Stimulated activated CD8-positive, alpha-beta memory T cell treated with anti-CD3 and anti-CD28 coated beads, Interleukin-15, amount 100 ng/mL, for 4 hours (primary cell): ENCODE measurements at places on chromosomes 4 and X.

GRCh38 chr4:38670939-38671591 lies 7.1 kb downstream of the KLF3 start:
- no peak for DNase-seq

DNA sequence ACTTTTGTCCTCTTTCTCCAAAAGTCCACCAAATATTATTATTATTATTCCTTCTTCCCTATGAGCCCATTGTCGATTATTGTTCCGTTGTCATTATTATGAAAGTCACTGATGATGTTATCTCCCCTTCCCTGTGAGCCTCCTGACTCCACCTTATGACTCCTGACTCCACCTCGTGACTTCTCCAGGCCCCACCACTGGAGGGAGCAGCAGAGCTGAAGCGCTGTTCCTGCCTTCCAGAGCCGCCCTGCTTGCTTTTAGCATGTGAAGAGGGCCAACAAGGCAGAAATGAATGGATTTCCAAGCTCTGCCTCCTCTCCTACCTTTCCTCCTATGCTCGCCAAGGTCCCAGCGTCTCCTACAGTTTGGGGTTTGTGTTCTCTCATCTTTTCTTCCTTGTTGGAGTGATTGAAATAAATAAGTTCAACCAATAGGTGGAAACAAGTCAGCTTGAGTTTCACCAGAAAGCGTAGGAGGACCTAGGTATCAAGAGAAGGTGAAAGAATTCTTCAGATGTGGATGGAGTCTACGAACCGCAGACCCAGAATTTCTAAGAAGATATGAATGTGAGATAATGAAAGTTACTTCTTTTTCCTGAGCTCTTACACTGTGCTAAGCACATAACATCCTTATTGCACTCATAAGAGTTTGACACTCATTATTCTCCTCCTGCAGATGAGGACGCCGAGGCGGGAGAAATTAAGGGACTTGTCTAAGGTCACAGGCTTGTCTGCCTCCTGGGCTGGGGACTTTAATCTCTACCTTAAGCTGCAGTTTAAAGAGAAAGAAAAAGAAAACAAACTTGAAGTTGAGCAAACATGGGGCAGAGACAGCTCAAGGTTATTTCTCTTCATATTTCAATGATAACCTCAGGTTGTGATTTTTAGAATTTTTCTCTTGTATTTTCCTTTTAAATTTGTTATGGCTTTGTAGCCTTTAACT lies 26.1 kb downstream of the IGSF1 start:
- DNase-seq = no peak

GRCh38 chr4:72817012-72817411 lies 248.0 kb upstream of the ADAMTS3 start:
- DNase-seq = no peak

- no peak for DNase-seq
Measured at GRCh38 chr4:2262944-2263250, 988 bp upstream of the MXD4 start.

DNA sequence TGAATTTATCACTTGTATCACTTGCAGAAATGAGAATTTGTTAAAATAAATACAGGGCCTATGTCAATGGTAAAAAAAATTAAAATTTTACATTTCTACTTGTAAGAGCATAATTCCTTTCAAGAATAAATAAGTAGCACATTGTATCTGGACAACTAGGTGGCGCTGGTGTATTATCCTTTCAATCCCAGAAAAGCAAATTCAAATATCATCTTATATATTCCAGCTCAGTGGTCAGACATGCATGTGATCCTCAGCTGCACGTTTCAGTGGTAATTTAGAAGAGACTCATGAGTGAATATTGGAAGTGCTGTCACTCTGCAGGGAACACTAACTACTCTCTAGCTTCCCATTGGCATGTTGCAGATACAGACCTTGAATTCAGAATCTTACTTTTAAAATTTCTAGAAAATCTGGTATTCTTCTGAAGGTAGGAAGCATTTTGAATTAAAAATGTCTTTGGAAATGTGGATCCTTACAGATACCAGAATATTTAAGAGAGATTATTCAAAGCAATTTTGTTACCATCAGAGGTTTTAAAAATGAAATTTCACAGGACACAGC lies 1414.7 kb upstream of the TENM3 start:
- DNase-seq = no peak

GRCh38 chr4:2741626-2742025 lies 14.5 kb downstream of the TNIP2 start:
- DNase-seq = no peak

DNA sequence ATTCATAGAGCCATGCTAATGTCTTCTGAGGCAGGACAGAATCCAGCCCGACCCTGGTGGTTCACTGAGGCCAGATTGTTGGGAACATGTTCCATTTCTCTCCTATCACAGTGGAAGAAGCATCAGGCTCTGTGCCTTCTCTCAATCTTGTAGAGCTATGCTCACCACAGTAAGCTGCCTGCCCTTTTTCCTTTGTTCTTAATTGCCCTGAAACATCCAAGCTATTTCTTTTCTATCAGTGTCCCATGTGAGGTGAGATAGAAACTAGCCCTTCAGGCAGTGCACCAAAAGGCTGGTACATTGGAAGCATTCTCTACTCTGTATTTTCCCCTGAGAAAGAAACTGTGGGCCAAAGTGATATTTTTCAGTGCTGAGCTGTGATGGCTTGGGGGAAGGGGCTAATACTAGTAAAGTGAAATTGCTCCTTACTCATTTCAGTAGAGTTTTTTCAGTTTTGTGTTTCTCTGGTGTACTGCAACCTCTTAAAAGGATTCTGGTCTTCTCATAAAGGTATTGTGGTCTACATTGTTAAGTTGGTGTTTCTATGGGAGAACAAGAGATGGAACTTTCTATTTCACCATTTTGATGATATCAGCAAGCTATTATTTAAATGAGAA lies 611.2 kb downstream of the RPA4 start:
- no peak for DNase-seq

GRCh38 chr4:7390336-7390735 lies 44.4 kb downstream of the PSAPL1 start:
- no peak for DNase-seq

GRCh38 chr4:180650273-180650672 lies 1592.9 kb upstream of the TENM3 start:
- no peak for DNase-seq

- DNase-seq = peak; percentile 4
Measured at GRCh38 chrX:65821721-65822496, 154.5 kb downstream of the MSN start.

DNA sequence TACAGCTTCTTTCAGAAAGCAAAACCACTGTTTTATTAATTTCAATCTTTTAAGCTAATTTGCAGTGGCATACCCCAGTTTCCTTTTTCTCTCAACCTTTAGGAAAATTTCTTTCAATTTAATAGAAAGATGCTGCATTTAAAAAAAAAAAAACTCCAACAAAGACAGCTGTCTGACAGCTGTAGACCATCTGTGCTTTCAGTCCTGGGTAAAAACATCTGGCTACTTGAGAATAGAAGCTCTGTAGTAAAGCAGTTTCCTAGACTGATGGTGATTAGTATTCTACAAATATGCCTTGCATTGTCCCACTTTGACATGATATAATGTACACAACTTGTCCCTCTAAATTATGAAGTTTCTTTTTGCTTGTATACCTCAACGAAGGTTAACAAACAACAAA lies 197.8 kb downstream of the EDA start:
- DNase-seq = no peak

GRCh38 chr4:182294451-182294850 lies 51.2 kb downstream of the TENM3 start:
- DNase-seq = no peak

- no peak for DNase-seq
Measured at GRCh38 chr4:99810536-99810935, 6.1 kb upstream of the DAPP1 start.

GRCh38 chr4:70759126-70759525 lies 37.4 kb downstream of the RUFY3 start:
- DNase-seq = no peak

- no peak for DNase-seq
Measured at GRCh38 chr4:84753321-84753972, 170.5 kb downstream of the CDS1 start.

- DNase-seq = no peak
Measured at GRCh38 chr4:123613586-123614344, 217.2 kb downstream of the SPRY1 start.

DNA sequence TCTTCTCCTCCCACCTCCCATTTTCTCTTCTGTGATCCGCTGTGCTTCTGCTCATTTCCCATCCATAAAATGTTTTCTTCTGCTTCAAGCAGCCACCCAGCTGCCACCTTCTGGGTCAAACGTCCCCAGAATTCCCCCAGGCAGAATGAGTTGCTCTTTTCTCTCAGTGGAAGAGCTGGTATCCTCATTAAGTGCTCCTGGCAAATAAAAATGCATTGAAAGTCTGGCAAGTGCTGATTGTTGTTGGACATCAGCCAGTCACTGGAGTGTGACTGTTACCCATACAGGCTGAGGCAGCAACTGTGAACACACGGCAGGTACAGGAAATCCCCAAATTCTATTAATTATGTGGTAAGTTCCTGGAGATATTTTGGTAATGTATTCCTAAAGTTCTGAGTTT lies 52.6 kb downstream of the LIMCH1 start:
- no peak for DNase-seq

GRCh38 chrX:149069899-149070298 lies 435.2 kb downstream of the IDS start:
- DNase-seq = no peak

DNA sequence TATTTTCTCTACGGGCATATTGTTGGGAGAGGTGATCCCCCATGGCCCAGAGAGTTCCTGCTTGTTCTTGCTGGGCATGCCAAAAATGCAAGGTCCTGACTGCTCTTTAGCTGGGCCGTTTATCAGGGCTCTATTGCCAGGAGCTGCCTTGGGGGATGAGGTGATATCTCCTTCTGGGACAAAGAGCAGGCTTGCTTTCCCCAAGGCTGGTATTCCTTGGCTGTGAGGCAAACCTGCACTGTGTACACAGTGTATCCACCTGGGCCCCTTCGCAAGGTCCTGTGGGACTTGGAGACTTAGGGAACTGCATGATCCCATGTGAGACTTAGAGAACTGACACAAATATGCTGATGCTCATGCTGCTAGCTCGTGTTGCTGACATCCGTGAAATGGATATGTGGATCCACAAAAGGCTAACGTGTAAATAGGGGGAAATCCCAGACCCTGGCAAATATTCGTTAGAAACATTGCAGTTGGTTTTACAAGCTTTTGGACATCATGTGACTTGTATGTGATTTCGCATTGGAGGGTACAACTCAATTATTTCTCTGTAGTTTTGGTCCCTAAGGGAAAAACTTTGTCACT lies 24.4 kb upstream of the ZFX start:
- DNase-seq = no peak

- DNase-seq = no peak
Measured at GRCh38 chr4:45302828-45303227, 576.5 kb upstream of the GNPDA2 start.

GRCh38 chr4:82599336-82599735 lies 37.5 kb upstream of the TMEM150C start:
- no peak for DNase-seq

- DNase-seq = no peak
Measured at GRCh38 chr4:78131403-78131802, 74.3 kb downstream of the FRAS1 start.

DNA sequence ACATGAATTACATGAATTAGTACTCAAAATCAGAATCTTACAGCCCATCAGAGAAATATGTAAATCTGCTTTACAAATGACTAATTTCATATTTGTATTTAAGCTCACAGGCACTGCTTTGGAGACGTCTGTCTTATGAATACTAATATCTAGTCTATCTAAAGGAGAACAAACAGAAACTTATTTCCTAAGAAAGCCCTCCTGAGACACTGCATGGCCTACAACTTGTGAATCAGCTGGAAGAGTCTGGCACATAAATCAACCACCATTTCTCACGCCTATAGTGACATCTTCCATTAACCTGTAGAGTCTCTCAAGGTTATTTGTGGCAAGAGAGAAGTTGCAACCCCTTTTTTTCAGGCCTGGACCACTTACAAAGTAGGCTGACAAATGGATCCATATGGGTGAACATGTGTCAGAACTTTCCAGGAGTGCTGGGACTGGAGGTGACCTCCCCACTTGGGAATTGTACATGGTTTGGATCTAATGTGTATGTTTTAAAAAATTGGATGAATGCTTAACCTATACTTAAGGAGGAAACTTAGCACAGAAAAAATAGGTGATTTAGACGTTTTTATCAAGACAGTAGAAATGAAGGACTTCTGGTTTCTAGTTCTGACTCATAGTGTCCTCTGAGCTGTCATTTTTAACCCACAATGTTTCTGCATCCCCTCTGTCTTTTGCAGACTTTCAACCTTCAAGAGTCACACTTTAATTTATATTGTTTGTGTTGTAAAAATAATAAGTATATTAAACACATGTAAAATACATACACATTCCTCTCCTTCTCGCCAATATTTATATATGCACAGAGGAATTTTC lies 83.2 kb upstream of the ARHGAP24 start:
- no peak for DNase-seq

DNA sequence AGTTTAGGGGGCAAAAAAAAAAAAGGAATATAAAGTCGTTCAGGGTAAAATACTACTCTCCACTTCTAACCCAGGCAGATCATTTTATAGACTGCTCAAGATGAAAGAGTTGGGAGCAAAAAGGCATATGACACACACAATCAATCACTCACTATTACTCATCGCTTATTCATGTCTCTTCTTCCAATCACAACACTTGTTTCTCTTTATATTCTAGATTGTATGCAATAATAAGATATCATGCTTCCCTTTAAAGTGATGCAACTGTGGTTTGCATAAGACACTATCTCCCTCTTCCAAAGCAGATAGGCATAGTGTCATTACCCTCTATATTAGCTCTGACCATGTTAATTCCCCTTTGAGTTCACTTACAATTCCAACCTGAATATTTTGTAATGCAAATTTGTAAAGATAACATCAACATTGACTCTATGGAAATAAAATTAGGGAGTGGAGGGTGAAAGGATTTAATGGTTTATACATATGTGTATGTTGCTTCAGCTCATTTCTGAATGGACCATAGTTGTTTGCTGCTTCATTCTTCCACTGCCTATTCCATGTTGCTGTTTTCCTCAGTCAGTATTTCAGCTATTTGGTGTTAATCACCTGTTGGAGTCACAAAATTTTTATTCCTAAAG lies 154.9 kb upstream of the EPHA5 start:
- no peak for DNase-seq

DNA sequence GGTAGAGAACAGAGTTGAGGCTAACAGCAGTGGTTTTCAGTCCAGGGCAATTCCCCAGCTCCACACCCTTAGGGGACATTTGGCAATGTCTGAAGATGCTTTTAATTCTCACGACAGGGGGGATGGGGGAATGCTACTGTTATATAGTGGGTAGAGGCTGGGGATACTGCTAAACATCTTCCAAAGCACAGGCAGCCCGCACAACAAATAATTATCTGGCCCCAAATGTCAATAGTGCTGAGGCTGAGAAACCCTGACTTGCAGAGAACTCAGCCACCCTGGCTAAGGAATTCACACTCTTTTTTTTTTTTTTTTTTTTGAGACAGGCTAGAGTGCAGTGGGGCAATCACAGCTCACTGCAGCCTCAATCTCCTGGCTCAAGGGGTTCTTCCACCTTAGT lies 60.6 kb downstream of the POLR2B start:
- no peak for DNase-seq

DNA sequence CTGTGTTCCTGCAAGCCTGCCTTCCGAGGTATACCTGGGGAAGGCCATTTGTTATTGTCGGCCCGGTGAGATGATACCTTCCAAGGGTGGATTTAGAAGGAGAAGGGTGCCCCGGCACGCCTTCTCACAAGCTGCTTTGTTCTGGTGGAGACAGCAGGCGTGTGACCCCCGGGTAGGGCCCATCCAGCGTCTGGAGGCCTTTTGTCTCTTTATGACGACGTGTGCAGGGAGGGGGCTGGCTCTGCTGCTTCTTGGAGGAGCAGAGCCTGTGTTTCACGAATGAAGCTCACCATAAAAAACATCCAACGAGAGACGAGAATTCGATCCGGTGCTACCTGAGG lies 45.3 kb downstream of the SHOX start:
- DNase-seq = no peak

GRCh38 chr4:10670321-10670720 lies 14.2 kb downstream of the CLNK start:
- DNase-seq = no peak
